Activated B cell treated with CpG ODN at 0.5 μM for 24 hours (primary cell): ENCODE measurements at places on chromosomes 5 and 9.

- no peak for DNase-seq
These were observed 56.1 kb downstream of the WDR70 start for GRCh38 chr5:37435261-37435660.

- no peak for DNase-seq
These were observed 87.5 kb downstream of the FGF18 start for GRCh38 chr5:171506951-171507350.

- no peak for DNase-seq
These were observed 38.6 kb downstream of the DMGDH start for GRCh38 chr5:79030663-79031484.

DNA sequence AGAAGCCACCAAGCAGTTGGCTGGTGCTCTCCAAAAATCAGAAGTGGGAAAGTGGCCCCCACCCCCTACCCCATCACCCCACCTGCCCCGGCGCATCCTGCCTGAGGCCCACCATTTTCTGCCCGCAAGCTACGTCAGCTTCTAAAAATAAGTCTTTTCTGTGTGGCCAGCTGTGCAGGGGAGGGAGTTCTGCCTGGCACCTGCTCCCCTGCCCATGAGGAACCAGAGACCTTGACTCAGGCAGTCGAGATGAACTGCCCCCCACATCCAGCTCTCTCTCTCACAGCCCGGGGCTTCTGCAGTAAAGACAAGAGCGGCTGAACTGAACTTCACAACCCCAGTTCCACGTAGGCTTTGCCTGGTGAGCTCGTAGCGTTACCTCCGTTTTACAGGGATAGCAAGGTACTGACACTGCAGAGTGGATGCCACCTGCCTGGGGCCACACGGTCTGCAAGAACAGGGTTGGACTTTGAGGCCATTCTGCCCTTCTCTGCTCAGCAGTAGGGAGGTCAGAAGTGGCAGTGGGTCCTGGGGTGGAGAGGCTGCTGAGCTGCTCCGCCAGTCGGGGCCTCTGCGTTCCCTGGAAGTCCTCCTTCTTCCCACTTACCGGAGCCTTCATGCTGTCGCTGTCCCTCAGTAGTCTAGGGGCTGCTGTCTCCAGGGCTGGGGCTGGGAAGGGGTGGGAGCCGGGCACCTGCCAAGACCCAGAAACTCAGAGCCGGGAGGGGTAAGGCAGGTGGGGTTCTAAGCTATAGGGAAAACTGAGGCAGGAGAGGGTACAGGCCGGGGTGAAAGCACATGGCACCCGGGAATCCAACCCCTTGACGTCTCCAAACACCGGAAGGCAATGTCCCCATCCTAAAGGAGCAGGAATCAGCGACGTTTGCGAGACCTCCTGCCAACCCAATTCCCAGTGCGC, 781 bp downstream of the ST6GALNAC4 start:
- DNase-seq: no peak

- DNase-seq: no peak
These were observed 27.0 kb downstream of the GRIN3A start for GRCh38 chr9:101711330-101711941.

DNA sequence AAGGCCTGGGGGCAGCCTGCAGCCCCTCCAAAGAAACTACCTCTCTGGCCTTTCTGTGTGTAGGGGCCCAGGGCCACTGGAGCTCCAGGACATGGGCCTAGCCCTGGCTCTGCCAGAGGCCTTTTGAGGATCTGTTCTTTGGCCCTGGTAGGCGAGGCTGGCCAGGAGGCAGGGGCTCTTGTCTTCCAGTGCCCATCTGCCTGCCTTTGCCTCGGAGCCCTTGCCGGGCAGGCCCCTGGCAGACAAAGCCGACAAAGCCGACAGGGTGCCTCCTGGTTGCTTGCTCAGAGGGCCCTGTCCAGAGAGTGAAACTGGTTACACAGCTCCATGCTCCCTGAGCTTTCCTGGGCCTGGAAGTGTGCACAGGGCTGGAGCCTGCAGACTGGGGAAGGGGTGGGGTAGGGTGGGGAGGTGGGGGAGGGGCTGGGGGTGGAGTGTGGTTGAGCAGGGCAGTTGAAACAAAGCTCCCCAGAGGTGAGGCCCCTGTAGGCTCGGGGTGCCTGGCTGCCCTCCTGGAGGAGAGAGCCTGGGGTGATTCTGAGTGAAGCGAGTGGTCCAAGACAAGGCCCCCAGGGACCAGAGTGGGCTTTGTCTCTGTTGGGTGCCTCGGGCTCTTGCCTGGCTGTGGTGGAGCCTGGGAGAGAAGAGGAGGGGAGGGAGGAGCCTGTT, 29.3 kb downstream of the PTPA start:
- peak; percentile 66 for DNase-seq

DNA sequence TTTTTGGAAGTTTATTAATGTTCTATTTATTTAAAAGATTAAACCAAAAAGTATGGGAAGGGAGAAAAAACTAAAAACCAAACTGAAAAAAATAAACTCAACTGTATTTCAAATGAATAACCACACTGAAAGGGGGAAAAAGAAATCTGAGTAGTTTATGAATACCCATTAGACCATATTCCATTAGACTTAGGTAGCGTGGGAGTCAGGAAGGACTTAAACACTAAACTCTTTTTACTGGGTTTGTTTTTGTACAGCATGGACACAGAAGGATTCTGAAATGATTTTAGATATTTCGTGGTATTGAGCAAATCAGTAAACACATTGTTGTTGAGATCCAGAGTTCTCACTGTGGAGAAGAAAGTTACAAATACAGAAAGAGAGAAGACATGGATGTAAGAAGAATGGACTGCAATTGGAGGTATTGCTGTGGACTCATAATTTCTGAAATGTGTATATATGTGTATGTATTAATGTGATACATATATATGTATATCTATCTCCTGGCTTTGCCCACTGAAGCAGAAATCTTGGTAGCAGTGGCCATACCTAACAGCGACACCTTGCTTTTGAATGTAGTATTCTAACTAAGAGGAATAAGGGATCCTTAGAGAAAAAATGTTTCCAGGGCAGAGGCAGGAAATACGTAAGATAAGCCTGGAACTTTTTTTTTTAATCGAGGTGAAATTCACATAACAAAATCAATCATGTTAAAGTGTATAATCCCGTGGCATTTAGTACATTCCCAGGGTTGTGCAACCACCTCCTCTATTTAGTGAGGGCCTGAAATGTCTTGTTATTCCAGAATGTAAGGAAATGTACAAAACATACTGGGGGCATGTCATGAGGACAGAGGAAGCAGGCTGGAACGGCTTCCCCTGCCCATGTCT, 228.8 kb downstream of the SMARCA2 start:
- DNase-seq: no peak

DNA sequence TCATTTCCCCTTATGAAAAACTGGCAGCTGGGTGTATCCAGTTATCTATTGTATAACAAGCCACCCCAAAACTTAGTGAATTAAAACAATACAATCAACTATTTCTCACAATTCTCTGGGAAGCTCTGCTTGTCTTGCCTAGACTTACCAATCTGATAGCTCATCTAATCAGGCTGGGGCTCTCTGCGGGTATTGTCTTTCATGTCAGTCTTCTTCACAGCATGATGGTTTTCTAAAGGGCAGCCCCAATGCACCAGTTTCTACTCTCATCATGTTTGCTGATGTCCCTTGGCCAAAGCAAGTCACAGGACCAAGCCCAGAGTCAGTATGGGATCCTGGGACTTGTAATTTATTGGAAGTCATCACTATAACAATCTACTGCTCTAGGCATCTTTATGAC, 433.5 kb downstream of the KIAA0825 start:
- DNase-seq: no peak

DNA sequence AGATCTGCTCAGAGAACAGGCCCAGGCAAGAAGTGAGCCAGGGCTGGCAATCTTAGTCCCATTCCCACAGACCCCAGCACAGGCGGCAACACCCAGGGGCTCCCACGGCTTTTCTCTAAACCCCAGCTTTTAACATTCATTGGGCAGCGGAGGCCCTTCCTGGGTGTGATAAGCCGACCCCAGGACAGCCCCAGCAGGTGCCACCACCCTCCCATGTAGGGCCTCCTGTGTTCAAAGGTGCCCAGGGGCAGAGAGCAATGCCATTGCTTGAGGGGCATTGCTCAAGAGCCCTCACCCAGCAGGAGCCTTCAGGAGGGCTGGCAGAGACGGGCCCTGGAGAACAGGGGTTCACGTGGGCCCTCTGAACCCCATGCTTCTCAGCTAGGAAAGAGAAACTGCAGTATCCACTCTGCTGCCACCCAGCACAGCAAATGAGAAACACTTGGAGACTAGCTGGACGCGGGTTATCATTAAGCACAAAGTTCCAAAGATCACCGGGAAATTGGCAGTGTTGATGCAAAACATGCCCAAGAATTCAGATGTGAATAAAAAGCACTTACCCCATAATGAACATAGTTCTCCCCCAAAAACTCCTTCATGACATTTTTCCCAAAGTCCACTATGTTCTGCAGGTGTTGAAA, 13.9 kb downstream of the IPPK start:
- DNase-seq: no peak

GRCh38 chr5:10631316-10631996, 67.6 kb downstream of the ANKRD33B start:
- no peak for DNase-seq

- no peak for DNase-seq
These were observed 28.9 kb upstream of the COL5A1 start for GRCh38 chr9:134612715-134613114.

DNA sequence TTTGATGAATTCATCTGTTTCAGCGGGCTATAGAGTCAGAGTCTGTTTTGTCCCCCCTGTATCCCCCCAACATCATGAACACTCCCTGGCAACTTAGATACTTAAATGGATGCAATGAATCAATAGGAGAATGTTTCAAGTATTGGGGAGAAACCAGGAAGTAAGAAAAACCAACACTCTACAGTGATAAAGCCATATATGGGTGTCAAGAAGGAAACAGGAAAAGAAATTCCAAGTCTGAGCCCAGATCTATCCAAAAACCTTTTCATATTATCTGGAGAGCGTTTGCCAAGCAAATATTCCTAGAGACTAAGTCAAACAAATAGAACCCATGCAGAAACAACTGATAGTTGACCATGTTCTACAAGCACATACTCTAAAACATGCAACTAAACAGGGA, 2.3 kb upstream of the GNAQ start:
- no peak for DNase-seq

DNA sequence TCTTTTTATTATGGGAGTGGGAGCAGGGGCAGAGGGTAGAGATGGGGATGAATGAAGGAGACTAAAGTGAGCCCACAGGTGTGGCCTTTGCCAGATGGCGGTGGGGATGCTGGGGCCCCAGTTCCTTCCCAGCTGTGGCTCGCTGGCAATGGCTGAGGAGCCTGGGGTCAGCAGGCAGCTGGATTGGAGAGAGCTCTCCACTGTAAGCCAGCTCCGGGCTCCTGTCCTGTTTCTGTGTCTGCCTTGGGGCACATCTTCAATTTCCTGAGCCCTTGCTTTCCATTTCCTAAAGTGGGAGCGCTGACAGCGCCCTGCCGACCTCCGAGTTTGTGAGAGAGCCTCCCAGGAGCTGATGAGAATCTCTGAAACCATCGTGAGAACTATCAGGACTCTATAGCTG, 75.6 kb upstream of the SPRY4 start:
- DNase-seq: no peak

DNA sequence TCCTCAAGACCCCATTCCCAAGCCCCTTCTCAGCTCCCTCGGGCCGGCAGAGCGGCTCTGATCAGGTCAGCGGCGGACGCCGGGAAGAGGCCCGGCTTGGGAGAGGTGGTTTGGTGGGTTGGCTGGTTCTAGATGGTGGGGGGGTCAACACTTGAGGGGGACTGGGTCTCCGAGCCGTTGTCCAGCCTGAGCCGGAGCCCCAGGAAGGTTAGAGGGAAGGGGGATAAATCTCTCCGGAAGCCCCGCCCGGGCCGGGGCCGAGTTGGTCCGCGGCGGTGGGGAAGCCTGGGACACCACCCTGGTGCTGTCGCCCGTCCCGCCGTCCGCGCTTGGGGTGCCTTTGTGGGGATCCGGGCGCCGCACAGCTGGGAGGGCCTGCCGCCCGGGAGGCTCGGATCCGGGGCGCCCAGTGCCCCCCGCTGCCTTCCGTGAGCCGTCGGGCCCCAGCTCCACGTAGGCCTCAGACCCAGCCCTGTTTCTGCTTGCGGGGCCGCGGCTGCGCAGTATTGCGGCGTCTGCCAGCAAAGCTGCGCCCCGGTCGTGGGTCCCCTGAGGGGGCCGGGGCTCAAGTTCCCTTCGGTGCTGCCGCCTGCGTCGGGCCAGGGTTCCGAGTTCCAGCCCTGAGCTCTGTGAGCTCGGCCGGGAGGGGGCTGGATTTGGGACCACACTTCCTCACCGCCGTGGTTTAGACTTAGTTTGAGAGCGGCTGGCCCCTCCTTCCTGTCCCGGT, 542 bp upstream of the TRIM52 start:
- peak; percentile 78 for DNase-seq

DNA sequence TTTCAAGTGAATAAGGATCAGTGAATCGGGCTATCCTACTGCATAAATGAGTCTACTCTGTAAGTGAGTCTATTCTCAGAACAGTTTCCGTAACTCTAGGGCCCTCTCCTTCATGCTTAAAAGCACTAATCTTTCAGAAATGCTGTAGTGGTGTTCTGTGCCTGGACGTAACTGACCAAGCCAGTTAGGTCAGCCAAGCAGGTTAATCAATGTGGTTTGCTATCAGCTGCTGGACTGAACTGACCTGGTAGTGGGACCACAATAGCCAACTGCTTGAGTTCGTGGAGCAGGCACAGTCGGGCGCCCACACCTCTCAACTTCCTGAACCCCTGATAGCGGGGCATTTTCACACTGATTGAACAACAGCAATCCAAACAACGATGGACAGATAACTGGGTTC, 6.8 kb downstream of the SLC1A3 start:
- no peak for DNase-seq

- peak; percentile 21 for DNase-seq
These were observed at the start of gene TUSC1 for GRCh38 chr9:25678147-25678666. Gene TUSC1 (minus strand): TSS chr9:25678444. CDS start chr9:25678312, 132 bp downstream.

GRCh38 chr9:35858458-35858857, 11.7 kb downstream of the OR13J1 start:
- no peak for DNase-seq

DNA sequence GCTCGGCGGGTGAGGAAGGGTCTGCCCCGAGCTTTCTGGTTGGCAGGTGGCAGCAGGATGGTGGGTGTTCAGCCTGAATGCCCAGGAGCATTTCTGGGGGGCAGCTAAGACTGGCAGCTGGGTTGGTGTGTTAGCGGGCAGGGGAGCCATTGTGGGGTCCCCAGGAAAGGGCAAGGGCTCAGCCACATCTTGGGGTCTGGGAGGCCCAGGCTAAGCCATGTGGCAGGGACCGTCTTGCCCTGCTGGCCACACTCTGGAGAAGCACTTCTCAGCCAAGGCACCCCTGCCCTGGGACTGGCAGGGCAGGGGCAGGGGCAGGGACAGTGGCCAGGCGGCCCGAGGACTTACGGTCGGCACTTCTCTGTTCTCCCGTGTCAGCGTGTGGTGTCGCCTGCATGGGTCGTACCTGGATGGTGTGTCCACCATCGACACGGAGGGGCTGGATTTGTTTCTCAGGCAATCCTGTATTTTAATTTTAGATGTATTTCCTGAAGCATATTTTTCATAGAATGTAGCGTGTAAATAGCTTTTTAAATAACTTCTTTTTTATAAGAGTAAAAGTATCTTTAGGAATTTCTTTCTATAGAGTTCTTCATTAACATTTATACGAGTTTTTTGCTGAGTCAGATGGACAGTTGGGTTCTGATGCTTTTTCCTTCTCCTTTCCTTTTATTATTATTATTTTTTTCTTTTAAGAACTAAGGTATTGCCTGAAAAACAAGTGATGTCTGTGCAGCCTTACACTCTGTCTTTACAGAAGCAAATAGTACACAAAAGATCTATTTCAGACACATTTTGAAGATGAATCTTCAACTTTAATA, 102.0 kb downstream of the PHF2 start:
- DNase-seq: peak; percentile 11

GRCh38 chr9:16848179-16848578, 22.3 kb downstream of the BNC2 start:
- no peak for DNase-seq

GRCh38 chr5:149387982-149388381, 8.9 kb upstream of the IL17B start:
- DNase-seq: no peak
